ENCODE measurements at places on chromosomes 16 and 17.
A peak's percentile ranks its signal among the peaks of the same experiment; 100 is the strongest.

GRCh38 chr16:89200850-89201411 is 594 bp upstream of the SLC22A31 start:
- DNase-seq, result no peak

DNA sequence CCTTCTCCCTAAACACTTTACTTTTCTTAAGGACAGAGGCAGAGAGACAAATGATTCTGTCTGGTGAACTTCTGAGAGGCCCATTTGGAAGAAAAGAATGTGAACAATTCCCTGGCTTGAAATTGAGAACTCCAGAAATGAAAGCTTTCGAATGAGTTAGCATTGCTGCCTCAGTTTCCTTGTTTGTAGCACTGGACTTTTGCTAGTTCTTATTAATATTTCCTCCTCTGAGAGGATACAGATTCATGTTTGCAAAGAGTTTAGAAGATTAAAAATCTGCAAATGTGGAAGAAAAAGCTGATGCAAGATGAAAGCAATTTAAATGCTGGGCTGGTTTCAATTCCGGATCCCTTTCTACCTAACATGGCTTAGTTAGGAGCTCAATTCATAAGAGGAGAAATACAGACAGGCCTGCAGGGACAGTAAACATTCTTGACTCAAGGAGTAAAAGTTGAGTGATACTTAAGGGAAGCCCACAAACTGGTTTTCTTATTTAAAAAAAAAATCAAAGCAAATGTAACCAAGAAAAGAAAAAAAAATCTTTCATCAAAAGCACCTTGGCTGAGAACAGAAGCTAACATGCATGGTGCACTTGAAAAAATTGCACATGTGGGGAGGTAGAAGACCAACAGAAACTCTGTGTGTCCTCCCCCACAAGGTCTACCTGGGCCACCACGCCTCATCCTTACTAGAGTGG is 27.1 kb downstream of the HNF1B start:
- no peak for DNase-seq

- no peak for DNase-seq
Observed at GRCh38 chr16:89199241-89200123, 855 bp downstream of the SLC22A31 start.

GRCh38 chr17:75864448-75864871 is 9.3 kb upstream of the WBP2 start:
- DNase-seq, result peak; percentile 14

GRCh38 chr16:30526137-30526822 is at the start of gene ZNF768:
ZNF768 (minus strand) TSS chr16:30526566; CDS start chr16:30526413, 153 bp downstream.
- no peak for DNase-seq

GRCh38 chr16:30736995-30737793 is 11.0 kb upstream of the PHKG2 start:
- no peak for DNase-seq

- peak; percentile 20 for DNase-seq
Observed at GRCh38 chr17:63881935-63882601, at the start of gene GH2. GH2 (minus strand) TSS chr17:63881944; CDS start chr17:63881801, 143 bp downstream.

DNA sequence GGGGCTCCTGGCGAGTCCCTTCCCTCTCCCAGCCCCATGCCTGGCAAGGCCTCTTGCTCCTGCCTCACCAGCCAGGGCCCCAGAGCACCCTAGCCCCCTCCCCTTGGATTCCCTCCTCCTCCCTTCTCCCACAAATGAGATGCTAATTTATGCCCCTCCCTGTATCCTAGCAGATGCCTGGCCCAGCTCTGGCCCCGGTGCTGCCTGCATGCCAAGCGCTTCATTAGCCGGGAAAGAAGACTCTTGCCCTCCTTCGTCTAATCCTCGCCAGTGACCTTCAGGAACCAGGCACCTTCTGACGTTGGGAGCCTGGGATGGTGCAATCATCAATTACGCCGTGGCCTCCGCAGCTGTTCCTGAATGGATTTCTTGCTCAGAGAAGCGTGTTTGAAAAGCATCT is 127.8 kb downstream of the SDK2 start:
- no peak for DNase-seq

GRCh38 chr17:4768298-4768697 is 3.4 kb upstream of the TM4SF5 start:
- DNase-seq, result no peak

- no peak for DNase-seq
Observed at GRCh38 chr17:77708936-77709335, 249.6 kb upstream of the TNRC6C start.

DNA sequence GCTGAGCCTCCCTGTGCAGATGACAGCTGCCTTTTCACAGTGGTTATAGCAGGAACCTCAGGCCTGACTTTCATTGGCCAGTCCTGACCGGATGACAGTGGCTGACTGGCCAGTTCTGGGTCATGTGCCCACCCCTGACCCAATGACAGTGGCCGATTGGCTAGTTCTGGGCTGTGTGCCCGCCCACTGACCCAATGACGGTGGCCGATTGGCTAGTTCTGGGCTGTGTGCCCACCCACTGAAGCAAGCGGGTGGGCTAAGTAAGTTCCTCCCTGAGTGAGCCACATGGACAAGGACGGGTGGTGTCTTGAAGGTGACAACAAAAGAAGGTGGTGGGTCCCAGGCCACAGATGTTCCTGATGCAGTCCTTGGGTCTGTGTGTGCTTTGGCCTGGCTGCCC is 9.5 kb downstream of the DEF8 start:
- no peak for DNase-seq

- no peak for DNase-seq
Observed at GRCh38 chr16:29678691-29679267, at the start of gene QPRT. QPRT (plus strand) TSS chr16:29679180; CDS start chr16:29679198, 18 bp downstream.

GRCh38 chr17:33527290-33527689 is 234.2 kb upstream of the ASIC2 start:
- no peak for DNase-seq

GRCh38 chr17:78227455-78227916 is 3.9 kb upstream of the TMEM235 start:
- no peak for DNase-seq

DNA sequence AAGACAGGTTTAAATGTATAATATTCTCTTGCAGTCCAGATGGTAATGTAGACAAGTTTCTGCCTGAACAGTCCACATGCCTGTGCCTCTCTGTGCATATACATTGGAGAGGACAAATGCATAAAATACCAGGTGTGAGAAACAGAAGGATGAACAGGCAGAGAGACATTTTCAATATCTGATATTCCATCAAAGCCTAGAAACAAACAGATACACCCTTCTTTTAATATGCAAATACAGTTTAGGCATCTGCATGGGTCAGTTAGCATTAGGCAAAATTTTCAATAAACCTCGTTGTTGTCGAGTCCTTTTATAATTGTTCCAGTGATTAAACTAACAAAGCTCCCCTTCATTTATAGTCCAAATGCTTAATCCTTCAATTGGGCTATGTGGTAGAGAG is 897 bp downstream of the OMG start:
- DNase-seq, result no peak

GRCh38 chr16:72744076-72744793 is 303.7 kb downstream of the ZFHX3 start:
- DNase-seq, result peak; percentile 5

- DNase-seq, result no peak
Observed at GRCh38 chr17:2692781-2693135, 18.8 kb downstream of the CLUH start.

- no peak for DNase-seq
Observed at GRCh38 chr17:29358416-29358815, 31.7 kb upstream of the TAOK1 start.

GRCh38 chr16:24853830-24854229 is 8.1 kb downstream of the SLC5A11 start:
- peak; percentile 15 for DNase-seq
